AG08396 (cell line): ENCODE measurements at places on chromosomes 16 and 17.

DNA sequence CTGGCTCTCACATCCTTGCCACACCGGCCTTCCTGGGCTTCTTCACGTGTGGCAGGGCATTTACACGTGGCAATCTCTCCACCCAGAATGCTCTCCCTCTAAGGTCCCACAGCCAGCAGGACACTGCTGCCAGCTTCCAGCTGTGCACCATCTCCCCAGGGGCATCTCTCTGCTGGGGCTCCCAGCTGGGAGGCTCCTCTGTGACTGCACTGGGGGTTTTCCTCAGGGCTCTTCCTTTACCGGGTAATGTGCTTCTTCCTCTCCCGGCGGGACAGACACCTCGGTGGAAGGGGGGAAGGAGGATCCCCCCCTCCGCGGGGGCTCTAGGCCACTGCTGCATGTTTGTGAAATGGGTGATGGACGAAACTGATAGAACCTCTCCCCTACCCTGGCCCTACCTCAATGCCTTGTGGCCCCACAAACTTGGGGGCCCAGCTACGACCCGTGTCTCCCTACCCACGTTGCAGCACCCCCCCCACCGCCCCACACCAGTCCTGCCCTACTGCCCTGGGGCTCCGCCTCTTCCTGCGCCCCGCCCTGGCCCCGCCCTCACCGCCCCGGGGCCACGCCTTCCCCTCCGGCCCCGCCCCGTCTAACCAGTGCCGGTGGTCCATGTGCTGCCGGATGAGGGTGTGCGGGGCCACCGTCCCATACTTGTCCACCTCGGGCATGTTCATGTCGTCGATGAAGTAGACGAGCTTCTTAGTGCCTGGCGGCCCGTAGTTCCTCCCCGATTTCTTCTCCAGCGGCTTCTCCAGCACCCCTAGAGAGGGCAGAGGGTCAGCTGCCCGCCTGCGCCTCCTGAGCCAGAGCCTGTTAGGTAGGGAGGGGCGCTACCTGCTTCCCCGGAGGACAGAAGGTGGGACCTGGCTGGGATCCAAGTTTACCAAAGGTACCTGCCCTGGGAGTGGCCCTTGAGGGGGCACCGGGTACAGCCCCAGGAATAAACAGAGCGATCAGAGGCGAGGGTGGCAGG is 92.6 kb downstream of the DNAH17 start:
- peak; percentile 72 for DNase-seq

DNA sequence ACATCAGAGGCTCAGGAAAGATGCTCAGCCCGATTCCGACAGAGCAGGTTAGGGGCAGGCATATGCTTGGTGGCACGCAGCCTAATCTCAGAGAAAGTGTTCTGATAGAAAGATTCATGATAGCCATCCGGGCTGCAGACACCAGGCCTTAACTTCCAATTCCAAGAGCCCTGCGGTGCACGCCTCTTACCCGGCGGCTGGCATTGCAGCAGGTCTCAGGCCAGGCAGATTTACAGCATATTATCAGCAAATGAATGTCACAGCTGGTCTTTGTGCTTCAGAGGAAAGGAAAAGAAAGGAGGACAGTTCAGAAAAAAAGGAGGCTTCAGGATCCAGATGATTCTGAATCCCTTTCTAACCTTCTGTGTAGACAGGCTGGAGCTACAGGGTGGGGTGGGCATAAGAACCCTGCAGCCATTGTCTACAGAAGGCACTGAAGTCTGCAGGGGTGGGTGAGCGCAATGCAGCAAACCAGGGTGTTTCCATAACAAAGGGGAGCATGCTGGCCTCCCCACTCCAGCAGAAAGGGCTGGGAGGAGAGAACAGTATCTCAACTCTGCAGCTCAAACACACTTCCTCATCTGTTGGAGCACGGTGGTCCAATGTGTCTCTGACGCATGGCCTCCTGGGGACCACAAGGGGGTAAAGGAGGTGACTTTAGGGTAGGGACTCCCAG is 277.4 kb upstream of the XYLT1 start:
- DNase-seq = no peak

GRCh38 chr17:18039535-18040260 is 490 bp downstream of the GID4 start:
- peak; percentile 45 for DNase-seq

GRCh38 chr16:57667526-57668262 is 412 bp upstream of the ADGRG3 start:
- no peak for DNase-seq

GRCh38 chr16:9706217-9706836 is 475.9 kb downstream of the GRIN2A start:
- no peak for DNase-seq

GRCh38 chr17:4313221-4314114 is 49.7 kb upstream of the ANKFY1 start:
- no peak for DNase-seq

DNA sequence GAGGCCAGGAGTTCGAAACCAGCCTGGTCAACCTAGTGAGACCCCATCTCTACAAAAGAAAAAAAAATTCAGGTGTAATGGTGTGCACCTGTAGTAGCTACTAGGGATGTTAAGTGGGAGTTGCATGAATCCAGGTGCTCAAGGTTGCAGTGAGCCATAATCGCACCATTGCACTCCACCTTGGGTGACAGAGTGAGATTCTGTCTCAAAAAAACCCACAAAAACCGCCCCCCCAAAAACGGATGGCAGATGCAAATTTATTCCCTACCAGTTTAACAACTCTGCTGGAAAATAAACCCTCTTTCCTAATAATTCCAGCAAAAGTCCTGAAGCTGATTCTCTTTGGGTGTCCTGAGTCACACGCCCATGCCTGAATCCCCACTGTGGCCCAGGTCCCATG is 140.3 kb downstream of the PRKCB start:
- no peak for DNase-seq

DNA sequence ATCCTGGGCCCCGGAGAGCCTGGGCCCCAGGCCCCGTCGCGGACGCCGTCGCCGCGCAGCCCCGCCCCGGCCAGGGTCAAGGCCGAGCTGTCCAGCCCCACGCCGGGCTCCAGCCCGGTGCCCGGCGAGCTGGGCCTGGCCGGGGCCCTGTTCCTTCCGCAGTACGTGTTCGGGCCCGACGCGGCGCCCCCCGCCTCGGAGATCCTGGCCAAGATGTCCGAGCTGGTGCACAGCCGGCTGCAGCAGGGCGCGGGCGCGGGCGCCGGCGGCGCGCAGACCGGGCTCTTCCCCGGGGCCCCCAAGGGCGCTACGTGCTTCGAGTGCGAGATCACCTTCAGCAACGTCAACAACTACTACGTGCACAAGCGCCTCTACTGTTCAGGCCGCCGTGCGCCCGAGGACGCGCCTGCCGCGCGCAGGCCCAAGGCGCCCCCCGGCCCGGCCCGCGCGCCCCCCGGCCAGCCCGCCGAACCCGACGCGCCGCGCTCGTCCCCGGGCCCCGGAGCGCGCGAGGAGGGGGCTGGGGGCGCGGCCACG is 36.8 kb upstream of the ZC3H18 start:
- peak; percentile 67 for DNase-seq

- no peak for DNase-seq
Observed at GRCh38 chr17:31390748-31391495, 553 bp upstream of the RAB11FIP4 start.

DNA sequence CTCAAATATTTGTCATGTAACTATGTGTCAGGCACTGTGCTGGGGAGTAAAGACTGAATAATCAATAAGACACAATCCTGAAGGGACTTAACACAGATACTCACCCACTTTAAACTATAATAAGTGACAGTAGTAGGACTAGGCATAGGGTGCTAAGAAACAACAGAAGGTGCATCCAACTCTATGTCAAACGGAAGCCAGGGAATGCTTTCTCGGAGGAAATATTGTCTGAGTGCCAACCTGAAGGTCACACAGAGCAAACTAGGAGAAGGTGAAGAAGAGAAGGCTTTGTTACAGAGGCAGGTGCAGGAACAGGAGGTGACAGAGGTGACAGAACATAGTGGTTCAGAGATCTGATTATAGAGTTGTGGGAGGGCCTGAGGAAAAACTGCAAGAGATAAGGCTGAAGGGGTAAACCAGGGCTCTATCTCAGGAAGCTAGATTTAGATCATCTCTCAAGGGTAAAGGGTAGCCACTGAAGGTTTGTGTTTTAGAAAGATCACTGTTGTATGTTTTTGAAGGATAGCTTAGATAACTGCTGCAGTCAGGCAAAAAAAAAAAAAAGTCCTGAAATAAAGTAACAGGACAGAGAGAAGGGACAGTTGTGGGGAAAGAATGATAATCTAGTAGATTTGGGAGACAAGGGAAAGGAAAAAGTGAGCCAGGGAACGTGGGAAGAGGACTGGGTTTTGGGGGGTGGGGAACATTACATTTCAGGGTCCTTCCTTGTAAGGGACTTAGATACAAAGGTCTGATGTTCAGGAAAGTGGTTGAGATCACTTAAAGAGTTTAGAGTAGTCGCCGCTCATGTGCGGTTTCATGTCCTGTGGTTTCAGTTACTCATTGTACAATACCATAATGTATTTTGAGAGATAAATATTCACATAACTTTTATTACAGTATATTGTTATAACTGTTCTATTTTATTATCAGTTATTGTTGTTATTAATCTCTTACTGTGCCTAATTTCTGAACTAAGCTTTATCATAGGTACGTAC is 85.6 kb upstream of the NETO2 start:
- DNase-seq = no peak

DNA sequence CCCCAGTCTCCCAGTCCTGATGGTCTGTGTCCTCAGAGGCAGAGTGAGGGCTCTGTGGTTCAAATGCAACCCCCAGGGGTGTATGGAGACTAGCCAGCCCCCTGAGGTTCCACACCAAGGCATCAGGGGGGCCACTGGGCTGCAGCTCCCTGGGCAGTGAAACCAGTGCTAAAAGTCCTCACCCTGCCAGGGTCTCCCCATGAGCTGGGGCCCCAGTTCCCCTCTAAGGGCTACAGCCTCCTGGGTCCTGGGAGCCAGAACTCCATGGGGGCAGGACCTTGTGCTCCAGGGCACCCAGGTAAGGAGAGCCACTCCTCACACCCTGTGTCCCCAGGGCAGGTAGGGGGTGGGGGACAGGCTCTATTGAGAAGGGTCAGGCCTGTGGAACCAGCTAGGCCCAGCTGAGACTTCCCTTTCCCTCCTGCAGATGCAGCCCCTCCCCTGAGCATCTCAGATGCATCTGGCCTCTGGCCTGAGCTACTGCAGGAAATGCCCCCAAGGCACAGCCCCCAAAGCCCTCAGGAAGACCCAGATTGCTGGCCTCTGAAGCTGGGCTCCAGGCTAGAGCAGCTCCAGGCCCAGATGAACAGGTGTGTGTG is 6.4 kb upstream of the DCAF7 start:
- DNase-seq = peak; percentile 1

DNA sequence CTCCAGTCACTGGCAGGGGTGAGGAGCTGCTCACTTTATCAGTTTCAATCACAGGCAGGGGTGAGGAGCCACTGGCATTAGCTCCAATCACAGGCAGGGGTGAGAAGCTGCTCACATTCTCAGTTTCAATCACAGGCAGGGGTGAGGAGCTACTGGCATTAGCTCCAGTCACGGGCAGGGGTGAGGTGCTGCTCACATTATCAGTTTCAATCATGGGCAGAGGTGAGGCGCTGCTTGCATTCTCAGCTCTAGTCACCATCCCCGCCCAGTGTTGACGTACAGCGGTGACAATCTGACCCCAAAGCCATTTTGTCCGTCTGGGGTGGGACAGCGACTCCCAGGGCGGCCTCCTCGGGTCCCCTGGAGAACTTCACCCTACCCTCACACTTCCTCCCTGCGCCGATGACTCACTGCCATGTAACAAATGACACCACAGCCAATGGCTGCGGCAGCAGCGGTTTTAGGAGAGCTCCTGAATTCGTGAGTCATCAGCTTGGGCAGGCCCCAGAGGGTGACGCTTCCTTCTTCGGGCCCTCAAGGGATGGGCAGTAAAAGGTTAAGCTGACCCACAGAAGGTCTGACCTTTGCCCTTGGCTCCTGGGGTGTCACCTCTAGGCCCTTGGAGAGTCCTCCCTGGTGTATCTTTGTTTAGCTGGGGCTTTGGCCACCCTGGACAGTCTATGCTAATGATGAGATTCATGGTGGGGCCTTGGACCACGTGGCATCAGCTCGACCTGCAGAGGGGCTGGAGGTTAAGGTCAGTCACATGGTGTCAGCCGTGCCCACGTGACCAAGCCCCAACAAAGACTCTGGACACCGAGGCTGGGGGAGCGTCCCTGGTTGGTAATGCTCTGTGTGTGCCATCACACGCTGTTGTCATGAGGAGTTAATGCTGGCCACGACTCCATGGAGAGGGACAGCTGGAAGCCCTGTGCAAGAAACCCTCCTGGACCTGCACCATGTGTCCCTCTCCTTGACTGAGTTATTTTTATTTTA is 171.7 kb downstream of the C16orf95 start:
- no peak for DNase-seq

DNA sequence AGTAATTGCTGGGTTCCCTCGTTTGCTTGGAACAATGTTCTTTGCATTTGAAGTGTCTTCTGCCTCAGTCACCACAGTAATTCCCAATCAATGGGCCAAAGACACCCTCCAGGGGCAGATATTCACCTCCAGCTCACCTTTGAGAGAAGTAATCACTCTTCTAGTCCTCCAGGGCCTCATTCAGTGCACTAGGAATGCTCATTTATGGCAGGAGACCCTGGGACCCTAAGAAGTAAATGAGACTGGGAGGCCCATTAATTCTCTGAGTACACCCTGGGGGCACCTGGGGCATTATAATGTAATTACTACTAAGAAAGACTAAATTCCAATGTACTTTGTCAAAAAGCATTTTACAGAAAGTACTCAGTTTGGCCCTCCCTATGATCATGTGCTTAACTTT is 158.2 kb upstream of the XYLT1 start:
- DNase-seq = no peak

- DNase-seq = no peak
Observed at GRCh38 chr16:2739625-2740430, 12.6 kb upstream of the SRRM2 start.

DNA sequence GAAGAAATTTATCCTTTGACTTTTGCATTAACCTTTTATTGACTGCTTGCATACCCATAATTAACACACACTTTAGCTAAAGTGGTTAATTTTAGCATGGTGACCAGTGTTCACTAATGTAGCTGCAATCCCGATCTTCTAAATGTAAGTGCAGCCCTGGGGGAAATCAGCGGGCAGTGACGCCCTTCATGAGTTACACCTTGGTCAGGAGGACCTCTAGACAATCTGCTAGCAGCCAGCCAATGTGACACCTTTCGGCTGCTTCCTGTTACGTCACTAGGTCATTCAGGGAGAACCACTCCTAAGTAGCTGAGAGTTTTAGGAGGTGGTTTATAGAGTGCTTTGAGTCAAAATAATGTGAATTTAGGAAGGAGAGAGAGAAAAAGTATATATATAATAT is 180.5 kb downstream of the IRX3 start:
- DNase-seq = no peak

DNA sequence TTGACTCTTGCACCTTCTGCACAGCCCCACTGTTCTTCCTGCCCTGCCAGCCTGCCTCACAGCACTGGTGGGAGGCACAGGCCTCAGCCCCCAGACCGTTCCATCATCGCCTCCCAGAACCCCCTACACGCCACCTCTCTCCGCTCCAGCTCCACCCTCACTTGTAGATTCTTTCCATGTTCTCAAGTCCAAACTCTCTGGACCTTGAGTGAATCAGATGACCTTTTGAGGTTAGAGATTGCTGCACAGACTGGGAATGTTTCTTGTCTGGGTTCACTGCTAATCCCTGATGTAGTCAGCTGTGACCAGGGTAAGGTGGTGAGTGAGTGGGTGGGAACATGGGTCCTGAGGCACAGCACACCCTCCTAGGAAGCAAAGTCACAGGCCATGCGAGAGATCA is 272.4 kb downstream of the IRF8 start:
- DNase-seq = peak; percentile 85
